Aorta (tissue), 5 donors: ENCODE measurements at places on chromosomes 6 and 20.

DNA sequence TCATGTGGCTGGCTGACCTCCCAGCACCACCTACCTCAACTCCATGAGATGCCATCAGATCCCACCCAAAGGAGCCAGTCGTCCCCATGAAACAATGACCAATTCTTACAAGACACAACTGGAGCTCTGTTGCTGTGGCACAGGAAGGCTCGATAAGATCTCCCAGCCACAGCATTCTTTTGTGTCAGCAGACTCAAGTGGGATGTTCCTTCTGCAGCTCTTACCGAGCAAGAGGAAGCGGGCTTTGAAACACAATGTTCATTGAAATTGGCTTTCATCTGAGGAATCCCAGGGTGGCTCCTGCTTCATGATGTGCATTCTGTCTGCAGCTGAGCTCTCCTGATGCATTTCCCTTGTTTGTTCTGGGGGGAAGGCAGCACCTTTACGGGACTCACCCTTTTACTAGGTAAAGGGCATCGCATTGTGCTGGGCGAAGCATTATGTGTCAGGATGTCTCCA lies 222.0 kb upstream of the SGK1 start:
- no peak for DNase-seq

DNA sequence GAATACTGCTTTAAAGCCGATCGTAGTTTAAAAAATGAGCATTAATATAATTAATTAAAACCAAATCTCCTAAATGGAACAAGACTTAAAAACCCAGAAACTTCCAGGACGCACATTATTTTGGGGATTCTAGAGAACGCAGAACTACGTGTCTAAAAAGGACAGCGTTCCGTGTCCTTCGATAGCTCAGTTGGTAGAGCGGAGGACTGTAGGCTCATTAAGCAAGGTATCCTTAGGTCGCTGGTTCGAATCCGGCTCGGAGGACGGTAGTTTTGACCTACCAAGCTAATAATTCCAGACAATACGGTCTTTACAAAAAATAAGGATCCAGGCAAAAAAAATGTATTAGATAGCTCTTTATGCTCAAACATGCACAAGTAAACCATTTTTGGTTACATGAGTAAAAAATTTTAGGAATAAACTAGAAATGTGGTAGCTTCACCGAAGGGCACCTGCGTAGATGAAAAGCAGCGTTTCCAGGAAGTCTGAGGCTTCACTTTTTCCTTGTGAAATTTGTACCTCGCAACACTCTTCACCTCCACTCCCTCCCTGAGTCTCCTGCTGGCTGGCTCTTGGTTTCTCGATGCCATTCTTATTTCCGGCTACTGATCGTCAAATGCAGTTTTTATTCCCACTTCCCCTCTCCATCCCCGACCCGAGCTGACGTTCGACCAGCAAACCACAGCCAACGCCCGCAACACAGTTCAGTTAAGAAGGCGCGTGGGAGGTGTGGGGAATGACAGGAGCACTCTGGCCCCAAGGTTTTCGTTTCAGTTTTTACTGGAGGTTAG lies 19.6 kb upstream of the ABT1 start:
- DNase-seq = no peak

DNA sequence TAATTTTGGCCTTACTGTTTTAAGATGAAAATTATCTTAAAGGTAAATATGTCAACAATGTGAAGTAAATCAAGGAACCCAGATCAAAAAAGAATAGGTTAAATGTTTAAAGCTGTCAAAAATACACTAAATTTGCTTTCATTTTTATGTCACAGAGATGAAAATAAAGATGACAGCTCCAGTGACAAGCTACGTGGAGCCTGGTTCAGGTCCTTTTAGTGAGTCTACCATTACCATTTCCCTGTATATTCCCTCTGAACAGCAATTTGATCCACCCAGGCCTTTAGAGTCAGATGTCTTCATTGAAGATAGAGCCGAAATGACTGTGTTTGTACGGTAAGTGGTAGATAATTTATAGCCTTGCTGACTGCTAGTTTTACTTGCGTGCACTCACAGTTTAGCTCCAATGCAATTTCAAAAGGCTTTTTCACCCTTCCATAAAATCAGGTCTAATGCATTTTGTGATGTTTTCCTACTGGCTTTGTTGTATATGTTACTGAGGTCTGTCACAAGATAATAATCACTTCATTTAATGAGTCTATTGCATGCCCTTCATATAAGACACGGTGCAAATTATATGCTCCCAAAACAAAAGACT lies 1.9 kb downstream of the HEBP2 start:
- no peak for DNase-seq

DNA sequence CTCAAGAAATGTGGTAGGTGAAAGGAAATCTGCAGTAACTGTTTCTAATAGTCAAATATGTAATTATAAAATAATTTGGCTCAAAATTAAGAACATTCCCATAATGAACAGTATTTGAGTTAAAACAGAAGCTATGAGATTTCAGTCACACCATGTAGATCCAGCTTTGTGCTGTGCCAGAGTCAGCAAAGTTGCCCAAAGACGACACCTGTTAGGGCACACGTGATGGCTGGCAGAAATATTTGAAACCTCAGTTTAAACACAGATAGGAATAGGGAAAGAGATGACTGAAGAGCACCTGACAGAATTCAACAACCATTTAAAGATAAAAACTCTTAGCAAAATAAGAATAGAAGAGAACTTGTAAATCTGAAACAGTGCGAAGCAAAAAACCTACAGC lies 129.3 kb downstream of the CD83 start:
- no peak for DNase-seq

GRCh38 chr6:161511447-161512095 lies 237.7 kb upstream of the AGPAT4 start:
- no peak for DNase-seq
